Activated CD4-positive, alpha-beta T cell treated with anti-CD3 and anti-CD28 coated beads for 4 hours (primary cell): ENCODE measurements at places on chromosomes 12 and 14.

DNA sequence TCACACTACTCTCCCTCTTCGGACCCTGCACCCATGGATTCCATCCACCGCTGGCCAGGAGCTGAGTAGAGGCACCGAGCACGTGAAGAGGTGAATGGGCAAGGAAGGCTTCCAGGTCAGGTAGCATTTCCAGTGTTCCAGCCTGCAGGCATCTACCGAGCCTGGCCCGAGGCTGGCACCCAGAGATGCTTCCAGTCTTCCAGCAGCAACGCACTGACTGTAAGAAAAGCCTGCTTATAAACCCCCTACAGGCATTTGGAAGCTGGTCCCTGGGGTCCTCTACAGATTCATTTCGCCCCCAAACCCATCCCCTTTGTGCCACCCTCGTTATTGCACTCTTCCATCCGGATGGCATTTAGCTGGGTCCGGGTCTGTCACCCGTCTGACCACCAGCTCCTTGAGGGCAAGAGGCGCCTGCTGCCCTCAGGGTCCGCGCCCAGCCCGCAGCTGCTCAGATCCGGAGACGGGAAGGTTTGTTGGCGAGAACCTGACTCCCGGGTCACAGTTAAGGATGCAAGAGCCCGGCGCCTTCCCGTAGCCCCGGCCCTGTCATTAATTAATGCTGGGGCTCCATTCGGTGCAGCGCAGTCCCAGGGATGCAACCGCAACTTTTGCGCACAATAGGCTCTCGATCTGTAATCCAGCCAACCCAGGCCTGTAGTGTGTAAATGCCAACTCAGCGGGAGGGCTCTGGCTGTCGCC, 614 bp upstream of the MARK3 start:
- no peak for DNase-seq

- no peak for DNase-seq
Observed at GRCh38 chr14:88085736-88086135, 80.8 kb downstream of the GPR65 start.

DNA sequence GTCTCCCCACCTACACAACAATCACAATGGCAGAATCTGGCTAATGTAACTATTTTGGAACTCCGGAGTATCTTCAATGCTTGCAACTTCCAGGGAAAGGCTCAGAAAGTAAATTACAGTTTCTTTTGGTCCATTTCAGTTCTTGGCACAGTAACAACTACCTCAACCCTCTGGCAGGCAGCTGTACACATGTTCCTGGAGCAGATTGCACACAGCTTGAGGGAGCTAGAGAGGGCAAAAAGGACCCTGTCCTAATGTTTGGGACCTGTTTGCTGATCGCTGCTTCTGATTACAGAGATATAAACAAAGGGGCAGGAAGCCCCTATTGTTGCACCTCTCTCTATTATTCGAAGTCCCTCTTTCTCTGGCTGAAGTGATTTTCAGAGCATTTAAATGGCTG, 35.2 kb upstream of the SLC38A1 start:
- DNase-seq: no peak

DNA sequence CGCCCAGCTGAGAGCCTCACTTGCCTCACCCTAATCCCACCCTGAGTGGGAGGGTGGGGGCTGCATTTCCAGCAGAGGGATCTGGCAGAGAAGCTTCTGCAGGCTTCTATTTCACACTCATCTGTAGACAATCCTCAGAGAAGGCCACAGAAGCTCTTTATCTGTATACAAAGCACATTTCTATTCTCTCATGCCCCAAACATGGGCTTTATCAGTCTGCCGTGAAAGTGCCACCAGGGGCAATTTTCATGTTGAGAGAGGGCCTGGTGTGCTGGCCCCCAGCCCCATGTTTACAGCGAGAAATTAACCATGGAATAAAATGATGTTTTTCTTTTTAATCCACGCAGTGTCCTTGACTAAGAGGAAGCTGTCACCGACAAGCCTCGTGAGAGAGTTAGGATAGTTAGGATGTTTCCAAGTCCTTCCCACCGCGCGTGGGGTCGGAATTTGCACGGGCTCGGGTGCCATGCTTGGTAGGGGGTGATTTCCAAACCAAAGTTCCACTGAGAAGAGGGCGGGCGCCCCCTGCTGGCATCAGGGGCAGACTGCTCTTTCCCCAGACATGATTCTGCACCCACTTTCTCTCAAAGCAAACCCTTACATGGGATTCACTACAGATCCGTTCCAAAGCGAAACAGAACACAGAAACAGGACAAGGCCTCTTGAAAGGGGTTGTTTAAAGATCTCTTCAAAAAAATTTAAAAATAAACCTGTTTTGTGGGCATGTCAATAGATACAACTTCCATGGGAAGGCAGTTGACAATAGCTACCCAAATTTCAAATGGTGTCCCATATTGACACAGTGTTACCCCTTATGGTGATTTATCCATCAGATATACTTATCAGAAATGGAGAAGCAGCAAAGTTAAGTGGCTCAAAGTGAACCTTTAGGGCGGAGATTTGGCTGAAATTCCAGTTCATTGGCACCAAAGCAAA, 19.4 kb downstream of the BDKRB1 start:
- DNase-seq: peak; percentile 66

GRCh38 chr14:79551523-79551922, 659.8 kb downstream of the DIO2 start:
- DNase-seq: no peak

- DNase-seq: no peak
Observed at GRCh38 chr12:14317362-14318146, 47.9 kb upstream of the ATF7IP start.

- DNase-seq: no peak
Observed at GRCh38 chr12:550473-551260, 90.9 kb downstream of the B4GALNT3 start.

GRCh38 chr12:54579258-54579657, 9.2 kb downstream of the PPP1R1A start:
- no peak for DNase-seq

DNA sequence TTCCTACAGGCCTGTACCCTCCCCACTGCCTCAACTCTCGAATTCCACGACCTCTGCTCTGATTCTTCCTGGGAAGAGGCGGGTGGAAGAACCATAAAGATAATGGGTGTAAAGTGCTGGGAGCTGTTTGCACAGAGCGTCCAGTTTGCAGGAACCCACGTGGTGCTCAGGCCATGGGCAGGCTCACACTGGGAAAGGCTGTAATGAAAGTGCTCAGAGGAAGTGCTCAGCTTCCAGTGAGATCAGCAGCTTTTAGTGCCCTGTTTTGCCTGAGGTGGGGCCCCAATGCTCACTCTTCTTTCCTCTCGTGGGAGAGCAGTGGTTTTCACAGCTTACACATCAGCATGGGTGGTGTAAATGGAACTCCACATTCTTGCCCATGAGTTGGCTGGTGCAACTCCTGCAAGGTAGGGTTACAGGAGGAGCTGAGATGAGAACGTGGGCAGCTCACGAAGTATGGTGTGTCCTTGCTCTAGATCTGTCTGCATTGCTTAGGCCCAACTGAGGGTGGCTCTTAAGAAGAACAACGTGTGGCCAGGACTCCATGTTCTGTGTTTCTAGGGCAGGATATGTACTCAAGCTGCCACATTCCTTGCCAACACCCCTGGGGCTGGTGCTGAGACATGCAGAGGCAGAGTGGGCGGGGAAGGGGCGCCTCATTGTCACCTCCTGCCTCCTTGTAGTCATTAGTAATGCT, 2.9 kb downstream of the TMEM63C start:
- no peak for DNase-seq

DNA sequence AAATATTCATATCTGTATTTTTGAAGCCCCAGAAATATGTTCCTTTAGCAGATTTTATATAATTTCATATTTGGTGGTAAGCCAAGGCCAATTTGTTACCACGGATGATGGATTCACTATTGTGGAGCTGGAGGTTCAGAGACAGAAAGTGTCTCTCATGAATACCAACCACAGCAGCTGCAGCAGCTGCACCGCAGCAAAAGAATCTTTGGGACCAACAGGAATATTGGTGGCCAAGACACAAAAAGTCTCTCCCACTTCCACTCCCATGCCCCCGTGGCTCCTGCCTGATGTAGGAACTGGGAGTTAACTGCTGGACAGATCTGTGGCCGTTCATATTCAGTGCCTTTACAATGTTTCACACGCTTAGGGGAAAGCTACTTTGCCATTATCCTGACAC, 155.3 kb downstream of the ADAMTS20 start:
- DNase-seq: no peak

GRCh38 chr14:70909733-70910614, 2.7 kb downstream of the PCNX1 start:
- no peak for DNase-seq

GRCh38 chr12:12582895-12583303, 20.2 kb upstream of the DUSP16 start:
- DNase-seq: peak; percentile 30

GRCh38 chr12:64792128-64792527, 32.3 kb upstream of the TBC1D30 start:
- DNase-seq: no peak

DNA sequence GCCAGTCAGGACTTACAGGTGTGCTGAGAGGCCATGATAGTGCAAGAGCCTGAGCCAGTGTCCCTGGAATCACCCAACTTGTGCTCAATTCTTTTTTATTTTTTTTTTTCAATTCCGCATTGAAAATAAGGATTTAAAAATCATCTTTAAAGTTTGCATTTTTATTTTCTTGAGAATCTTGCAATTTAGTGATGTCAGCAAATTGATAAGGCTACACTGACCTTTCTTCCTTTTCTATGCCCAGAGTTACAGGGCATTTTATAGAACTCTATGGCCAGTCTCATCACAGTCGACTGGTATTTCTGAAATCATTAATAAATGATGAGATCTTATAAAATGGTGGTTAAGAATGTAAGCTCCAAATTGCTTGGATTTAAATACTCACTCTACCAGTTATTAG, 63.3 kb upstream of the PRKD1 start:
- no peak for DNase-seq

DNA sequence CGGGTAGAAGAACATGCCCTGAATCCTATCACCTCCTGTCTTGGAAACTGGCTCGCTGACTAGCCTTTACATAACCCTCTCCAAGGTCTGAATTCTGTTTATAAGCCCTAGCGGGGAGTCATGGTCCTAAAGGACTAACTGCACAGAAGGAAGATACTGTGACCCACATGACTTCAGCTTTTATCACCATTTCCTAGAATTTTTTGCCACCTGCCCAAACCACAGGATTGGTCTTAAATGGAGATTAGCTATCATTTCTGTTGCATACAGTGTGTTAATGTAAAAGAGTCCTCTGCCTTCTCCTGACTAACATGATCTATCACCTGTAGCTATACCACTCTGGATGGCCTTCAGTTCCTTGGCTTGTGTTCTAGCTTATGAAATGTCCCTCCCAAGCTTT, 319.2 kb downstream of the DUSP6 start:
- DNase-seq: no peak

DNA sequence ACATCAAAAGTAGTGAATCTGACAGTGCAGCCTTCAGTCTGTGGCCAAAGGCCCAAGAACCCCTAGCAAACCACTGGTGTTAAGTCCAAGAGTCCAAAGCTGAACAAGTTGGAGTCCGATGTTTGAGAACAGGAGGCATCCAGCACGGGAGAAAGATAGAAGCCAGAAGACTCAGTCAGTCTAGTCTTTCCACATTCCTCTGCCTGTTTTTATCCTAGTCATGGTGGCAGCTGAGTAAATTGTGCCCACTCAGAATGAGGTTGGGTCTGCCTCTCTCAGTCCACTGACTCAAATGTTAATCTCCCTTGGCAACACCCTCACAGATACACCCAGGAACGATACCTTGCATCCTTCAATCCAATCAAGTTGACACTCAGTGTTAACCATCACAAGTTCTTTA, 1255.4 kb downstream of the LRFN5 start:
- no peak for DNase-seq

GRCh38 chr12:106945261-106945851, 10.4 kb upstream of the TMEM263 start:
- DNase-seq: no peak

DNA sequence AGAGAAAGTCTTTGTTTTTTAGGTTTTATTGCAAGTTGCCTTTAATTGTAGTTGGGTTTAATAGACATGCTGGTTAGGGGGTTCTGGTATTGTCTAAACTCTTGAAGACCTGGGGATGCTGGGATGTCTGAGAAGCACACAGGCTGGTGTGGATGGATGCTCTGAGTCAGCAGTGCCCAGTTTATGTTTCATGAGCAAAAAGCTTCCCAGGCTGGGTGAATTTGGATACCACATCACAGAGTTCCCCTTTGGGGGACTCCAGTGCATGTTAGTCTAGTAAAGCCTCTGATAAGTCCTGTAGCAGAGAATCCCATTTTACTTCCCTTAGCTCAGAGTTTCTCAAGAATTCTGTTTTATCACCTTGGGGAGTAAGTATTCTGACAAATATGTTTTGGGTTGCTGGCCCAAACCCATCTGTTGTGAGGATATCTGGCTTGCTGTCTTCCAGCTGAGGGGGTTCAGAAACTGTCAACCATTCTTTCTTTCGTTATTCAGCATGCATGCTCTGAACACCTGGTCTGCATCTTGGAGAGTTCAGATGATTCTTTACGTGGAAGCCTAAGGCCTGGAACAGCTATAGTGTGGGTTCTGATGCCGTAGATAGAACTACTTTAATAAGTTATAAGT, 509.1 kb downstream of the VRK1 start:
- no peak for DNase-seq

DNA sequence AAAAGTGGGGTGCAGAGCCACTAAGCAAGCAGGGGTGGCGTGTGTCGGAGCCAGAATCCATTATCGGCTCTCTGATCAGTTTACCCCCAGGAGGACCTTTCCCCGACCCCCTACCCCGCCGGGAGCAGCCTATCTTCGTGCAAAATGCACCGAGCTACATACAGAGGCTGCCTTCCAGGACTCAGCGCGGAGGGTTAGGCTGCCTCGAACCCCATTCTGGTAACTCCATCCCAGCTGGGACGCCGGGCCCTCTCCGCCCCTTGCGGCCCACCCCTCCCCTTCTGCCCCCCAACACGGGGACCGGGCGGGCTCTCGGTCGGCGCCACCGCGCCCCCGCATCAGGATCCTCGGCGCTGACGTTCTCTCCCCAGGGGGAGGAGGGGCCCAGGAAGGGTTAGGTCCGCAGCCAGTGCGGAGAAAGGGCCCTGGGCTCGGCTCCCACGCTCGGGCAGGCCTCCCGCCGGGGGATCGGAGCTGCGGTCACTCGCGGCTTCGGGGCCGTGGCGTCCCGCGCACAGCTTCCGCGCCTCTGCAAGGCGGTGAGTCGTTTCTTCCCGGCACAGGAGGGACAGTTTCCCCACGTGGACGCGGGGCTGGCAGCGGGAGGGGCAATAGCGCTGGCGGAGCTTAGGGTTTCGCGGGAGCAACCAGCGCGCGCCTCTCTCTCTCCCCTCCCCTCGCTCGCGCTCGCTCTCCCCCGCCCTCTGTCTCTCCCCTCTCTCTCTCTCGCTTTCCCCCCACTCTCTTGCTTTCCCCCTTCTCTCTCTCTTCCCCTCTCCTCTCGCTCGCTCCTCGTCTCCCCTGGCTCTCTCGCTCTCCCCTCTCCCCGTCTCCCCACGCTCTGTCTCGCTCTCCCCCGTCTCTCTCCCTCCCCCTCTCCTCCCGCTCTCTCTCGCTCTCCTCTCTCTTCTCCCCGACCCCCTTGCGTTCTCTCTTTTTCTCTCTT, 12.5 kb upstream of the MAP3K9 start:
- DNase-seq: peak; percentile 61

- no peak for DNase-seq
Observed at GRCh38 chr14:92549859-92550230, 36.3 kb downstream of the RIN3 start.
